Left lung (tissue), 14 donors: ENCODE measurements at places on chromosomes 6 and 20. TPM values are rescaled to one million over a fixed set of nuclear protein-coding genes. Genes with fewer than 3 reads are reported as not detected.

DNA sequence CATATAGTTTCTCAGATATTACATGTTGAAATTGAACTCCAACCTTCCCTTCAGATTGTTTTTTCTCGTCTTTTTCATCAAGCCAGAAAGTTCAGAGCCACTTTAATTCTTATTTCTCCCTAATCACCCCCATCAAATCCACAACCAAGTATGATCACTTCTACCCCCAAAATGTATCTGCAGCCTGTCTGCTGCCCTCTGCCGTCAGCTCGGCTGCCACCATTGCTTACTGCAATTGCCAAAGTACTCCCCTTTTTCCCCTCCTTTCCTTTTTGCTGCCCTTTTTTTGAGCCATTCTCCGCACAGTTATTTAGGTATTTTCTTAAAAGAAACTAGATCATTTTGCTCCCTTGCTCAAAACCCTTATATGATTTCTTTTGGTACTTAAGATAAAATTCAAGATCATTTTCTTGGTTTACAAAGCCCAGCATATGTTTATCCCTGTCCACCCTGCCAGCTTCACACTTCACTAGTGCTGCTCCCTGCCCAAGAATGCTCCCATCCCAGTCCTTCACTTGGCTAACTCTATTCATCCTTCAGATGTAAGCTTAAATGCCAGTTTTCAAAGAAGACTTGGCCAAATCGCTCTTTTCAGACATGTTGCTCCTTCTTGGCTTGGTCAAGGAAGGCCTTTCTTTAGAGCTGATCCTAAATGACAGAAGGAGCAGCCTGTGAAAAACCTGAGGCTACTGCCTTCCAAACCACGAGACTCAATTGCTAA lies 63.7 kb downstream of the SH3BGRL2 start:
- DNase-seq, result no peak
- H3K27me3 ChIP-seq, result no peaks in the 10 kb centered on the region
- no peaks in the 10 kb centered on the region for H3K4me1 ChIP-seq
- no peak overlapping the region for H3K27ac ChIP-seq
- H3K4me3 ChIP-seq, result no peak overlapping the region

DNA sequence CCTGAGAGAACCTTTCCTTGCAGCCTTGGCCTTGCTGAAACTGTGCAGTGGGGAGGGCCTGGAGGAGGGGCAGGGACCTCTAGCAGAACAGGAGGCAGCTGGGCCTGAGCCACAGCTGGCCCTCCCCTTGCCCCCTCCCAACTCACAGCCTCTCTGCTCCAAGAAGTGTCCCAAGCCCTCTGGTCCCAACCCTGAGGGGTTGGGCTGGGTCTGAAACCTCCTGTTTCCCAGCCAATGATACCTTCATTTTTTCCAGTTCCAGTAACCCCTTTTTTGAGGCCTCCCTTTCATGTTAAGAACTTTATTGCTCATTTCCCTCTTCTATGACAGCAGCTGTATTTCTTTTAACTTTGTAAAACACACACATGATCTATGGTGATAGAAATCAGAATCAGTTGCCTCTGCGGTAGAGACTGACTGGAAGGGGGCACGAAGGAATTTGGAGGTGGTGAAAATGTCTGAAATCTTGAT lies 17.9 kb upstream of the ARMC12 start:
- H3K27ac ChIP-seq, result peak overlapping the region; percentile 83
- H3K4me3 ChIP-seq, result no peak overlapping the region
- H3K27me3 ChIP-seq, result no peaks in the 10 kb centered on the region
- H3K4me1 ChIP-seq, result peaks cover 25% of the 10 kb centered on the region
- no peak for DNase-seq

GRCh38 chr20:63364801-63365585 lies 3.8 kb upstream of the CHRNA4 start:
- H3K4me1 ChIP-seq, result no peaks in the 10 kb centered on the region
- no peaks in the 10 kb centered on the region for H3K36me3 ChIP-seq
- no peak overlapping the region for H3K27ac ChIP-seq
- H3K27me3 ChIP-seq, result peaks cover 18% of the 10 kb centered on the region

The THBD gene
- total RNA-seq, result 53.1 TPM

The SIRPB2 gene
- total RNA-seq, result 29.9 TPM

The LRRN4 gene
- total RNA-seq, result 26.0 TPM

DNA sequence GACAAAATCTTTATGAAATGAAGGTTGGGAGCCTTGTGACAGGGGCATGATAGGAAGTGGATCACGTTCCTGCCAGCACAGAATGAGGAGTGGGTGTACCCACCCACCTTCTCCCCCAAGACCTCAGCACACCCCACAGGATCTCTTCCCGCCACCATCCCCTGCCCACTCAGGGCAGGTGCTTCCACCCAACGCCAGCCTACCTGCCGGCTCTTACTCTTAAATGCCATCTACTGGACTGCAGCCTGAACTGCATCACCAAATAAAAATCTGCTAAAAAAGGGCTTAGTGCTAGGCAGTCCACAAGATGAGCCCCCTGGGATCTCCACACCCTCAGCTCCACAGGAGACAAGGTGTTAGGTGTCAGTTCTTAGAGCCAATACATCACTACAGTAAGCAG lies 20.6 kb downstream of the DTNBP1 start:
- no peaks in the 10 kb centered on the region for H3K4me1 ChIP-seq
- peaks cover 14% of the 10 kb centered on the region for H3K36me3 ChIP-seq
- DNase-seq, result no peak
- no peaks in the 10 kb centered on the region for H3K27me3 ChIP-seq
- H3K27ac ChIP-seq, result no peak overlapping the region

DNA sequence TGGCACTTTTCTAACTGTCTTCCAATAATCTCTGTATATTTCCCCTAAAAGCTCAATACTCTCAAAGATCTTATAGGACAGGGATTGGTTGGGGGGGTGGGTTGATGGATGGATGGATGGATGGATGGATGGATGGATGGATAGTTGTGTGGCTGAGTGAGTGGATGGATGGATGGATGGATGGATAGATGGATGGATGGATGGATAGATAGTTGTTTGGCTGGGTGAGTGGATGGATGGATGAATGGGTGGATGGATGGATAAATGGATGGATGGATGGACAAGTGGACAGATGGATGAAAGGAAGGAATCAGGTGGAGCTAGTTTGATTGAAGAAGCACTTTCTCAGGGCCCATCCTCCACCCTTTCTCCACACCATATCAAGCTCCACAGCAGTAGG lies 388.8 kb downstream of the CDC5L start:
- no peak overlapping the region for H3K4me3 ChIP-seq
- H3K27ac ChIP-seq, result no peak overlapping the region
- no peaks in the 10 kb centered on the region for H3K4me1 ChIP-seq
- no peaks in the 10 kb centered on the region for H3K36me3 ChIP-seq
- no peak for DNase-seq

The GRM1 gene
- total RNA-seq, result 0.10 TPM

The TRDN gene
- total RNA-seq, result 0.08 TPM

GRCh38 chr6:155284775-155285174 lies 21.0 kb downstream of the CLDN20 start:
- no peak for DNase-seq
- peaks cover 30% of the 10 kb centered on the region for H3K36me3 ChIP-seq
- H3K27me3 ChIP-seq, result no peaks in the 10 kb centered on the region
- no peaks in the 10 kb centered on the region for H3K4me1 ChIP-seq

DNA sequence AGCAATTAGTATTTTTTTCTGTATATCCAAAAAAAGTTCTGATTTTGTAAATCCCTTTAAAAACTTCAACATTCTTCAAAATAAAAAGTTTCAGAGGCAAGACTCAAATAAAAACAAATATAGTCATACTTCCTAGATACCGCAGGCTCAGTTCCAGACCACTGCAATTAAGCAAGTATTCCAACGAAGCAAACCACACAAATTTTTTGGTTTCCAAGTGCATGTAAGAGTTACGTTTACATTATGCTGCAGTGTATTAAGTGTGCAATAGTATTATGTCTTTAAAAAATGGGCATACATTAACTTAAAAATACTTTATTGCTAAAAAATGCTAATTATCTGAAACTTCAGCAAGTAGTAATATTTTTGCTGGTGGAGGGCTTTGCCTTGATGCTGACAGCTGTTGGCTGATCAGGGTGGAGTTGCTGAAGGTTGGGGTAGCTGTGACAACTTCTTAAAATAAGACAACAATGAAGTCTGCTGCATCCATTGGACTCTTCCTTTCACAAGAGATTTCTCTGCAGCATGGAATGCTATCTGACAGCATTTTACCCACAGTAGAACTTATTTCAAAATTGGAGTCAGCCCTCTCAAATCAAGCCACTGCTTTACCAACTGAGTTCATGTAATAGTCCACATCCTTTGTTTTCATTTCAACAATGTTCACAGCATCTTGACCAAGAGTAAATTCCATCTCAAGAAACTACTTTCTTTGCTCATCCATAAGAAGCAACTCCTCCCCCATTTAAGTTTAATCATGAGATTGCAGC lies 46.0 kb downstream of the PHIP start:
- no peaks in the 10 kb centered on the region for H3K4me1 ChIP-seq
- H3K4me3 ChIP-seq, result no peak overlapping the region
- H3K36me3 ChIP-seq, result peaks cover 11% of the 10 kb centered on the region
- H3K27ac ChIP-seq, result no peak overlapping the region

GRCh38 chr6:24621626-24622289 lies 24.2 kb downstream of the KIAA0319 start:
- no peak overlapping the region for H3K27ac ChIP-seq
- no peaks in the 10 kb centered on the region for H3K4me1 ChIP-seq
- no peak overlapping the region for H3K4me3 ChIP-seq
- H3K27me3 ChIP-seq, result no peaks in the 10 kb centered on the region

The GNAS-AS1 gene
- total RNA-seq, result 1.5 TPM

- H3K36me3 ChIP-seq, result no peaks in the 10 kb centered on the region
- no peak overlapping the region for H3K4me3 ChIP-seq
- no peak for DNase-seq
- no peak overlapping the region for H3K27ac ChIP-seq
- no peaks in the 10 kb centered on the region for H3K4me1 ChIP-seq
These were observed 2.3 kb downstream of the BMP7 start for GRCh38 chr20:57263801-57264792.

- no peaks in the 10 kb centered on the region for H3K36me3 ChIP-seq
- DNase-seq, result peak; percentile 78
- H3K27ac ChIP-seq, result no peak overlapping the region
- no peaks in the 10 kb centered on the region for H3K27me3 ChIP-seq
- peaks cover 23% of the 10 kb centered on the region for H3K4me1 ChIP-seq
These were observed 74.4 kb downstream of the ARHGAP18 start for GRCh38 chr6:129635396-129636130.

- H3K4me3 ChIP-seq, result no peak overlapping the region
- H3K27ac ChIP-seq, result no peak overlapping the region
- DNase-seq, result no peak
- H3K27me3 ChIP-seq, result no peaks in the 10 kb centered on the region
- H3K4me1 ChIP-seq, result no peaks in the 10 kb centered on the region
These were observed 469.7 kb downstream of the CDKAL1 start for GRCh38 chr6:21003780-21004541.

- H3K36me3 ChIP-seq, result no peaks in the 10 kb centered on the region
- no peak overlapping the region for H3K4me3 ChIP-seq
- DNase-seq, result no peak
- H3K27me3 ChIP-seq, result no peaks in the 10 kb centered on the region
These were observed 47.6 kb downstream of the CDH4 start for GRCh38 chr20:61299618-61300017.

The TAF4 gene
- 16.1 TPM for total RNA-seq

DNA sequence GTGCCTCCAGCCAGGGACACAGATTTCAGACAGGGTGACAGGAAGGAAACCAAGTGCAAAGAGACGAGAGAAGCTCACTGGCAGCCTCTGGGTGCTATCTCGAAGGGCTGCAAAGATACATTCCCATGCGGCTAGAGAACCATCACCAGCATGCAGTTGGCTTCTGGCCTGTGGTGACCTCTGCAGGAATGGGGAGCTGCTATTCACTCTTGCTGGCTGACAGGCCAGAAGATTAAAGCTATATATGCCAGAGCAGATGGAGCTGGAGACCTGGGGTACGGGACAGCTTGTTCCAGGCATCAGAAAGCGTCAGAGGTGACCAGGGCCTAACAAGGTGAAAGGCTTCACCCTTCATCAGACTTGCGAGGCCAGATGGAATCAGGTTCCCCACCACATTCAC lies 20.0 kb downstream of the MAP1LC3A start:
- H3K36me3 ChIP-seq, result no peaks in the 10 kb centered on the region
- H3K4me1 ChIP-seq, result no peaks in the 10 kb centered on the region
- no peak overlapping the region for H3K27ac ChIP-seq
- no peak overlapping the region for H3K4me3 ChIP-seq

The MLN gene
- total RNA-seq, result not detected

GRCh38 chr20:48676795-48677460 lies 150.9 kb downstream of the PREX1 start:
- no peak overlapping the region for H3K27ac ChIP-seq
- no peak for DNase-seq
- no peak overlapping the region for H3K4me3 ChIP-seq
- no peaks in the 10 kb centered on the region for H3K4me1 ChIP-seq
- no peaks in the 10 kb centered on the region for H3K27me3 ChIP-seq

DNA sequence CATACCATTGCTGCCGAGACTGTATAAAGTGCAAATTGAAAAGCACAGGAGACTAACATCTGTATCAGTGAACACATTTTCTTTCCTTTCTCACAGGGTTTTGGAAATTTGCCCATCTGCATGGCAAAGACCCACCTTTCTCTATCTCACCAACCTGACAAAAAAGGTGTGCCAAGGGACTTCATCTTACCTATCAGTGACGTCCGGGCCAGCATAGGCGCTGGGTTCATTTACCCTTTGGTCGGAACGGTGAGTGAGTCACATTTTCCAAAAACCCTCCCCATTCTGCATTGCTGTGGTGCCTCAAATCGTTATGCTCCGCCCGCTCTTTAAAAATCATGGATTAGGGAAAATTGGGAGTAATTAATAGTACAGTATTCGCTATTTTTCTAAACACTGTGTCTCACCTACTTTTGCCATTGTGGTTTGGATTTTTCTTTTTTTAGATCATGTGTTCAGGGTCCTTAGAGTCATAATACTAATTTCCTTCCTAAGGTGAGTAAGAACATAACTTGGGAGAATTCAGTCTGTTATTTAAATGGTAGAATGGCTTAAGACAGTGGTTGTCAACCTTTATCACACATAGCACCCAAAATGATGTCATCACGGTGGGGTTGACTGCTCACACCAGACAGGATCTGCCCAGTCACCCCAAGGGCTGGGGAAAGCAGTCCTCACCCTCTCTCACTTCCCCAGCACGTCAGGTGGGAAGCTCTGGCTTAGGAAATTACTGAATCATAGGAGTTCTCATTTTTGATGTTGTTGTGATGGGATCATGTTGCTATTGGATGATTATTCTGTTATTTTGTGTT lies 171.6 kb downstream of the MTHFD1L start:
- no peaks in the 10 kb centered on the region for H3K27me3 ChIP-seq
- DNase-seq, result no peak
- no peaks in the 10 kb centered on the region for H3K4me1 ChIP-seq
- peaks cover 5% of the 10 kb centered on the region for H3K36me3 ChIP-seq

GRCh38 chr6:10310330-10310653 lies 104.6 kb downstream of the TFAP2A start:
- DNase-seq, result no peak
- H3K4me1 ChIP-seq, result no peaks in the 10 kb centered on the region
- H3K4me3 ChIP-seq, result no peak overlapping the region
